GM23338 (cell line): ENCODE measurements at places on chromosomes 13 and 19.

DNA sequence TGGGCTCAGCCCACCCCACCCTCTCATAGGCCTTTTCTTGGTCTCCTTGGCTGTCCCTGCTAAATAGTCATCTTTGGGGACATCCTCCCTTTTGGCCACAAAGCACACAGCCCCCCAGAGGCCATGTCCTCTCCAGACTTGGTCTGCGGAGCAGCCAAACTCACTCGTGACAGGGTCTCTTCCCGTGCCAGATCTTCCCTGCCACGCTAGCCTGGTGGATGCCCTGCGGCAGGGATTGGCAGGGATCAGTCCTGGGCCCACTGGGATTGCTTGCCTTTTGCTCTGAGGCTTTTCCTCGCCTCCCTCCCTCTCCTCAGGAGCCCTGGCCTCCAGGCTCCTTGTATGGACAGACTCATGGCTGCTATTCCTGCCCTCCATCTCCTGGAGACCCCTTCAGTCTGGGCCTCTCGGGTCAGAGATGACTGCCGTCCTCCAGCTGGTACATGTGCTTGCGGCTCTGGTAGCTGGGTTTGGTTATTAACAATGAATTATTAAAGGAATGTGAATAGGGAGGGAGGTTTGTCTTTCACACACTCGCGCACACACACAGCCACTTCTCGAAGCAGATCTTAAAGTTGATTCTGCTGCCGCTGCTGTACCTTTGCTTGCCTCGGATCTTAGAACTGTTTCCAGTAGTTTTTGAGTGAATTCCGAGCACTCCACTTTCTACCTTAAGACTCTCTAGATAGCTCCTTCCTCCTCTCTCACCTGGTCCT lies 45.1 kb downstream of the NFIX start:
- no peak for DNase-seq

GRCh38 chr13:97715763-97716162 lies 237.7 kb upstream of the IPO5 start:
- no peak for DNase-seq

DNA sequence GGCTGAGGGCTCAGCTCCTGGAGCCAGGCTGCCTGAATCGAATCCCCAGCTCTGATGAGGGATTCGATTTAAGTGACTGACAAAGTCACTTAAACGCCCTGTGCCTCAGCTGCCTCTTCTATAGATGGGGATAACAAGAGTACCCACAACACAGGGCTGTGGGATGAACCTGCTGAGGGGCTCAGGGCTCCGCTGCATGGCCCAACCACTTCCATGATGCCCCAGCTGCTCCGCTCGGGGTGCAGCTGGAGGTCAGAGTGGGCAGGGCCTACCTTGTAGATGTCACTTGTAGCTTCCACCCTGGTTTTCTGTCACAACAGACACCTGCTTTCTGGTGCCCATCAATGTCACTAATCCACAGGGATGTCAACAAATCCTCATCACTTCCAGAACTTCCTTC lies 39.2 kb downstream of the STK24 start:
- DNase-seq, result no peak

DNA sequence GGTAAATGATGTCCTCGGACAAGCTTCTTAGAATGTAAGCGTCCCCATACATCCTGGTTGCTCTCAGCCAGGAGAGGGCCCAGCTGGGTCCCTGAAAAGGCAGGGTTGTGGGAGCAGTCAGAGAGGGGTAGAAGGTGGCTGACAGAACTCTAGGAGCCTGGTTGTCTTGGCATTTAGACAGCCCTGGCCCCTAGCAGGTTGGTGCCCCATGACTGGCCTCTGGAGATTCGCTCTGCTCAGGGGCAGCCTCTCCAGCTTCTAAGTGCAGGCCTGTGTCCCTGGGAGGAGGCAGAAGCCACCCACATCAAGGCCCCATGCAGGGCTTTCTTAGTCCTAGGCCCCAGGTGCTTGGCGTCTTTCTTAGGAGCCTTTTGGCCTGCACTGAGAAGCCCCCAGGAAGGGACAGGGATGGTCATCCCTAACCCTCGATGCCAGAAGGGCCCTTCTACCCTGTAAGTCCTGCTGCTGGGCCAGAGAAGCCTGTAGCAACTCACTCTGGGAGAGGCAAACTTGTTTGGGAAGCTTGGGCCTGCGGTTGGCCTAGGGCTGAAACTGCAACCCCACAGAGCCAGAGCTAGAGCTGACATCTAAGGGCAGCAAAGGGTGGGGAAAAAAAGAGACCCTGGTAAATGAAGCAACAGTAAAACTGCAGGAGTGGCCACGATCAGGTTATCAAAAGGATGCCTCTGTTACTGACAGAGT lies 2.8 kb upstream of the CDX2 start:
- no peak for DNase-seq

GRCh38 chr13:96473526-96474180 lies 383.7 kb downstream of the HS6ST3 start:
- DNase-seq, result peak; percentile 46

- no peak for DNase-seq
These were observed 301.6 kb downstream of the SLITRK6 start for GRCh38 chr13:85497652-85498051.

DNA sequence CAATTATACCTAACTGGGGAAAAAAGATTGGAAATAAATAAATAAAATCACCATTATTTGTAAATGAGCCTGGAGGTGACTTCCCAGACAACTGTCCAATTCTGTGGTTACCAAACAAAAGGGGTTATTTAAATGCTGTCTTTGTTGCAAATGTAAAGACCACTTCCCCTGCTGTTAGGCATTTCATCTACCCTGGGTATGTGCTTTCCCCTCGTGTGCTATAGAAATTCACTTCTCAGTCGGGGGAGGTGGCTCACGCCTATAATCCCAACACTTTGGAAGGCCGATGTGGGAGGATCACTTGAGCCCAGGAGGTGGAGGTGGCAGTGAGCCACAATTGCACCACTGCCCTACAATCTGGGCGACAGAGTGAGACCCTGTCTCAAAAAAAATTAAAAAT lies 101.9 kb upstream of the AKAP11 start:
- peak; percentile 84 for DNase-seq

DNA sequence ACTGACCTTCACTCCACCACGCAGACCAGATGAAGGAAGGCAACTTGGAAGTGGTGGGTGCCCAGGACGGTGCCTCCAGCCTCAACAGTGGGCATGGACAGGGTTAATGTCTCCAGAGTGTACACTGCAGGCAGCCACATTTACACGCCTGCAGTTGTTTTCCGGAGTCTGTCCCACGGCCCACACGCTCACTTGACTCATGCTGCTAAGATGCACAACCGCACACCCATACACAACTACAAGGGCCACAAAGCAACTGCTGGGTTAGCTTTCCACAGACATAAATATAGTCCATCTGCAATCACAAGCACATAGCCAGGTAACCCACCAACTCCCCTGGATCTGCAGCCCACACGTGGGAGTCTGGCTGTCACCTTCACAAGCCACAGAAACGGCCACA lies 12.6 kb upstream of the AXL start:
- DNase-seq, result no peak

- DNase-seq, result no peak
These were observed 718.6 kb downstream of the DACH1 start for GRCh38 chr13:71148396-71148795.

DNA sequence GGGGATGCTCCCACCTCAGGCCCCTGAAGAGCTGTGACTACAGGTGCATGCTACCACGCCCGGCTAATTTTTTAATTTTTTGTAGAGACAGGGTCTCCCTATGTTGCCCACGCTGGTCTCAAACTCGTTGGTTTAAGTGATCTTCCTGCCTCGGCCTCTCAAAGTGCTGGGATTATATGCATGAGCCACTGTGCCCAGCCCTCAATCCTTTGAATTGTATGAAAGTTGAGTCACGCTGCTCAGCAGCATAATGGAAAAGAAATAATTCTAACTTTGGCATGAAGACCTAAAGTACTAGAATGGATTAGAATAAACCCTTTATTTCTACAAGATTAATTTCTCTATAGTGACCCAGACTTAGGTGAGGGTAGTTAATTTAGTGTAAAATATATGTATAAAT lies 42.4 kb downstream of the MRPS31 start:
- DNase-seq, result no peak

- no peak for DNase-seq
These were observed 331.2 kb downstream of the SPRY2 start for GRCh38 chr13:80009760-80010159.

DNA sequence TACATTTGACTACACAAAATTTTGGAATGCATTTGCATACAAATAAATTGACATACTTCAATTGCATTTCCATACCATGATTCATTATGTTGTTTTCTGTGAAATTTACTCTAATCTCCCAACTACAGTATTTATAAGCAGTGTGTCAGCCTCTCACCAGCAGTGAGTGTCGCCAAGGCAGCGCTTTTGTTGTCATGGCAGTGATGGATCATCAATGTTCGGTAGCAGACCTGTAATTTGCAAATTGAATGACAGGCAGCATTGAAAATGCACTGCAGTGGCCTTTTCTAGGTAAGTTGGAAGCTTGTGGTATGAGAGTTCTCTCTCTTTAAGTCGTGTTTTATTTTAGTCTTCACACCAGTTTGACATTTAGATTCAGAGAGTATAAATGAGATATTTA lies 534.1 kb downstream of the PCDH17 start:
- DNase-seq, result no peak

DNA sequence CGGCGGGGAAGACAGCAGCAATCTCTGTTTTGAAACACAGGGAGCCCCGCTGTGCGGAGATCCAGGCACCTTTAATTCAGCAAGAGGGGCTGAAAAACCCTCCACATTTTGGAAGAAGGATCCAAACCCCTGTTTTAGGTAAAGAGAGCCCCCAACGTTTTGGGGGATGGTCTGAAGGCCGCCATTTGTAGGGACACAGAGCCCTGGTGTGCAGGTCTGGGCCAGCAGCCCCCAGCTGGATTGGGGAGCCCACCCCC lies 3.5 kb upstream of the HOOK2 start:
- DNase-seq, result peak; percentile 54

DNA sequence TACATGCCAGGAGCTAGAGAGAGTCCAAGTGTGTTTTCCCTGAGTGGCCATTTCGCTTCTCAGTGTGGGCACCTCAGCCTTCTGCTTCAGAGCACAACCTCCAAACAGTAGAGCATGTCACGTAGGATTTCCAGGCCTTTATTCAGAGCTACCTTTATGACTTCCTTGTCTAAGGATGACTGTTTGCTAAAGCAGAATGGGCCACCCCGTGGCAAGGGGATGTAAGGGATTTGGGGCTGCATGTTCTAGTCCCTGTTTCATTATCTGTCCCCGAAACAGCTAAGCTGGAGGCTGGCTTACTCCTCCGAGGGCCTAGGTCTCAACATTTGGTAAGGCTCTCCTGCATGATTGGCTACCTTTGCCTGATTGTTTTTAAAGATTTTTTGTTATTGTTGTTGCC lies 6.0 kb downstream of the RNASEH2B start:
- DNase-seq, result peak; percentile 50

DNA sequence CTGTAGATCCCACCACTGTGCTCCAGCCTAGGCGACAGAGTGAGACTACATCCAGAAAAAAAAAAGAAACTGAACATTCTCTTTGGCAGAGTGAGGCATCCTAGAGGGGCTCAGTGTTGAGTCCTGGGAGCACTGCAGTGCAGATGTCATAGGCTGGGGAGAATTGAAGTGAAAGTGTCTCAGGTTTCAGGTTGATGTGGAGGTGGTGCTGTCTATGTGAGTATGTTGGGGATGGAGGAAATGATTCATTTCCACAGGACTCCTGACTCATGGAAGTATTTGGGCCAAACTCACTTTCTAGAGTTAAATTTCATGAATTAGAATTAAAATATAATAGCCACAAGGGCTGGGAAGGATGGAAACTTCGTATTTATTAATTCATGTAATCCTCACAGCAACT lies 134.4 kb upstream of the TSC22D1 start:
- no peak for DNase-seq

DNA sequence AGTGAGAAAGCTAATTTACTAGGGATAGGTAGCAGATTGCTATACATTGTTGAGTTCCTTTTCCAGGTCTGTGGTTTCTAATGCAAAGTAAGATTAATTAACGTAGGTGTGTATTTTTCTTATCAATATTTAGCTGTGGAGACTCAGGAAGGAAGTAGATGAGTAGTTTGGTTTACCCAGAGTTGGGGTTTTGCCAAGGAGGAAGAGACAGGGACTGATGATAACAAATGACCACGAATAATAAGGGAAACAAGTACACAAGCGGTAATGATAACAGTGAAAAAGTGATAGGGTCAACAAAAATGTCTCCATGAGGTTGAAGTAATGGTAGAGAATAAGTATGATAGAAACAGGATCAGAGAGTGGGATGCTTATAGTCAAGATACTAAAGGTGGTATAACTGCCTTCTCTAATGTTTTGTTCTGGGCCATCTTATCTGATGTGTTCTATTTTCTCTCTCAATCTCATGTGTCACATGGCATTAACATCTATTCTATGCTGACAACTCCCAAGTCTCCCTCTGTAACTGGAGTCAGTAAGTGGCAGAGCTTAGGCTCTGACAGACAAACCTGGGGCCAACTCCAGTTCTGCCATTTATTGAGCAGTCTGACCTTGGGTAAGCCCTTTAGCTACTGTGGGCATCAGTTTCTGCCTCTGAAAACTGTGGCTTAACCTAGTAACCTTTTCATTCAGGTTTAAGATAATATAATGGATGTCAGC lies 8.8 kb downstream of the OBI1 start:
- no peak for DNase-seq

GRCh38 chr13:114310956-114311355 lies 3.3 kb upstream of the CHAMP1 start:
- DNase-seq, result no peak

DNA sequence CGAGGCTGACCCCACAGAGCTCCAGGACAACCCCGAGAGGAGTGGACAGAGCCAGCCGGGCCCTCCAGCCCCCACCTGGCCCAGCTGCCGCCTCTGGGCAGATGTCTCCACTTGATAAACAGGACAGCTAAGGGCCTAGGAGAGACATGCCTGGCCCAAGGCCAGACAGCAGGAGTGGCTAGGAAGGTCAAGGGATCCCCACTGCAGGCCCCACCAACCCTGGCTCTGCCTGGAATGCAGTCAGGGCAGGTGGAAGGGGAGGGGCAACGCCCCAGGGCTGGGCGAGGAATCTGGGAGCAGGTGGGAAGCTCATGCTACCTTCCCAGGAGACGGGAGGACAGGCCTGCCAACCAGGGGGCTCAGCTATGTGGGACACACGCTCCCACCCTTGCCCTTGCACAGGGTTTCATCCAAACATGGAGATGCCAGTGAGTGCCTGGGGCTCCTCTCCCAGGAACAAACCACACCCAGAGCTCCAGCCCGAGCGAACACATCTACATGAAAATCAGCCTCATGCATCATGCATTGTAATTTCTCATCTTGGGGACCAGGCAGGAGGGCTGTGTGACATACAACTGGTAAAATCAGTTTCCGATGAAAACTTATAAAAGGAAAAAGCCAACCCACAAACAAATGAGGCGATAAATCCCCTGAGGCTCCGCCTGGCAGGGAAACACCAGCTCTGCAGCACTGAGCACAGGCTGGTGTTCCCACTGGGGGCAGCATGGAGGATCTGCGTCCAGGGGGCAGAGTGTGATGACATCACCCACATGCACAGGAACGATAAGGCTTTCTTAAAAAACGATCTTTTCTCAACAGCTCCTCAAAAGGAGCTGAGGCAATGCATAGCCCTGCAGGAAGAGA lies 25.0 kb downstream of the SH3GL1 start:
- DNase-seq, result peak; percentile 85

DNA sequence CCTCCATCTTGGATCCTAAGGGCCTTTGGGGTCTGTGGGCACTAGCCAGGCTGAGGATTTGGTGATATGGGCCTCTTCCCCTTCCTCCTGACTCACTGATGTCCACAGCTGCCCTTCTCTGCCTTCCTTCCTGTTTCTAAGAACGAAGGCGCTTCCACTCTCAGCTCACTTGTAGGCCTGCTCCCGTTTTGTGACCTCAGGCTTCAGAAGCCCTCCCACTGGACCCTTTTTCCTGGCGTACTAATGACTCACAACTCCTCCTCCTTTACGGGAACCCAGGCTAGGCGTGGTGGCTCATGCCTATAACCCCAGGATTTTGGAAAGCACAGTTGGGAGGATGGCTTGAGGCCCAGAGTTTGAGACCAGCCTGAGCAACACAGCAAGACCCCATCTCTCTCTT lies 55.6 kb downstream of the TMED1 start:
- DNase-seq, result no peak
